GM23248 (cell line): ENCODE measurements at places on chromosomes 16 and 17.

- DNase-seq: no peak
These were observed 196.5 kb downstream of the TANC2 start for GRCh38 chr17:63162406-63163157.

- DNase-seq: peak; percentile 96
These were observed 311 bp upstream of the KDM8 start for GRCh38 chr16:27202923-27203506.

DNA sequence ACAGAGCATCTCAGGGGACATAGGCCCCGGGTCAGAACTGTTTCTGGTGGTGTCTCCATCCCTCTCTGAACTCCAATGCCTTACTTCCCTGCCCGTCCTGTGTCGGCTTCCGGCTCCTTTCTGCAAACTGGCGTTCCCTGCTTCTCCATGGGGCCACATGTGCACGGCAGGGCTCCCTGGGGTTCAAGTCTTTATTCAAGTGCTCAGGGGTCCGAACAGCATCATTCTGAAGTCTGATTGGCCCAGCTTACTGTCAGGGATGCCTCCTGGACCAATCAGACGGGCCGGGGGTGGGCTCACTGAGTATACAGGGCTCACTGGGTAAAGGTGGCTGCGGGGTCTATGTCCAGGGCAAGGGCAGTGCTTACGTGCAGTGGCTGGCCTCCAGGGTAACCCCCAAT is 17.1 kb downstream of the C16orf82 start:
- no peak for DNase-seq

GRCh38 chr16:4097826-4098240 is 18.4 kb downstream of the ADCY9 start:
- DNase-seq: no peak

DNA sequence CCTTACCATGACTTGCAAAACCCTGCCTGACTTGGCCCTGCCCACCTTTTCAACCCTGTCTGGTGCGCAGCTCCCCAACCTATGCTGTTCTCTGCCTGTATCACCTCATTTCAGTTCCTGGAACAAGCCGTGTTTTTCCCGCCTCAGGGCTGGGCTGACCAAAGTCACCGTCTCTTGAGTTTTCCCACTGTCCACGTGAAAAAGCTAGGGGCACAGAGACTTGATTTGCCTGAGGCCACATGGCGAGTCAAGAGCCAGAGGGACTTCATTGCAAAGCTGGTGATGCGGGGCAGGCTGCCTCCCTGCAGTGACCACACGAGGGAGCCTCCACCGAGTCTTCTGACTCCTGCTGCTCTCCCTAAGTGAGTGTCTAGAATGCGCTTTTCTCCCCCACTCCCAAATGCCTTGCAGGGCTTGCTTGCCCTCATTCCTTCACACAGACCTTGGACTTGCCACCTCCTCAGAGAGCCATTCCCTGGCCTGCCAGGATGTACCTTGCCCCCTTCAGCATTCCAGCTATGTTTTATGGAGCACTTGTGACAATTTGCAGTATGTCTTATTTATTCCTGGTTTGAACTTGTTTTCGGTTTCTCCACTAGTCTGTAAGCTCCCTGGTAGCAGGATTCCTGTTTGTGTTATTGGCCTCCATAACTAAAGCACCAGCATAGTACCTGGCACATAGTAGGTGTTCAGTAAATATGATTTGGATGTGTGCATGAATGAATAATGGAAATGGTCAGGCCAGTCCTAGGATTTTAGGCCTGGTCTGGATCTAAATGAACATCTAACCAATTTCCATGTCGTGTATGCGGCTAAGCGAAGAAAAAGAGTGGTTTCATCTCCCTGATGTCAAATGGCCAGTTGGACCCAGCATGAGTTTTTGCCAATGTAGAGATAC is 252.3 kb downstream of the SNX29 start:
- DNase-seq: peak; percentile 50
